Heart right ventricle (tissue), 16 donors: ENCODE measurements at places on chromosomes 5 and 9. TPM values are rescaled to one million over a fixed set of nuclear protein-coding genes. Genes with fewer than 3 reads are reported as not detected.
A peak's percentile ranks its signal among the peaks of the same experiment; 100 is the strongest.

- H3K27ac ChIP-seq, result no peak overlapping the region
- H3K27me3 ChIP-seq, result no peaks in the 10 kb centered on the region
- H3K4me3 ChIP-seq, result no peak overlapping the region
- no peaks in the 10 kb centered on the region for H3K36me3 ChIP-seq
These were observed 659.2 kb downstream of the MTRR start for GRCh38 chr5:8528106-8528505.

The ELAVL2 gene
- total RNA-seq, result not detected

DNA sequence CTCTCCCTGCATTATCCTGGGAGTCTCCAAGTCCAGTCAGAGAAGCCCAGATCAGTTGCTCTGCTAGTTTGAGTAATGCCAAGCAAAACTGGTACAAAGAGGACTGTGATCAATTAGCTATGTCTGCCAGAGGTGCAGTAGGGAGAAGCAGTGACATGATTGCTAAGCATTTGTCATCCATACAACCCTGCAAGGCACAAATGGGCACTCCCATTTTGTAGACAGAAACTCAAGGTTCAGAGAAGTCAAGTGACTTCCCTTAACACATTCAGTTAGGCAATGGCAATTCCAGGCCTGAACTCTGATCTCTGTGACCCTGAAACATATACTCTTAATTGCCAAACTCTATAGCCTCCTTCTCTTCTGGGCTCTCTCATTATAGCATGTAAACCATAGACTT lies 34.0 kb downstream of the NDST1 start:
- no peak overlapping the region for H3K4me3 ChIP-seq
- H3K27ac ChIP-seq, result peak overlapping the region; percentile 81
- DNase-seq, result no peak
- no peaks in the 10 kb centered on the region for H3K27me3 ChIP-seq
- H3K36me3 ChIP-seq, result peaks cover 97% of the 10 kb centered on the region

GRCh38 chr9:110126986-110127864 lies 80.7 kb downstream of the C9orf152 start:
- H3K36me3 ChIP-seq, result no peaks in the 10 kb centered on the region
- H3K27me3 ChIP-seq, result no peaks in the 10 kb centered on the region
- H3K4me3 ChIP-seq, result peak overlapping the region; percentile 42
- peak overlapping the region; percentile 85 for H3K27ac ChIP-seq
- peak; percentile 76 for DNase-seq

GRCh38 chr5:157303667-157304327 lies 37.9 kb downstream of the CYFIP2 start:
- no peak overlapping the region for H3K4me3 ChIP-seq
- no peak overlapping the region for H3K27ac ChIP-seq
- H3K36me3 ChIP-seq, result peaks cover 10% of the 10 kb centered on the region
- no peaks in the 10 kb centered on the region for H3K4me1 ChIP-seq
- no peaks in the 10 kb centered on the region for H3K27me3 ChIP-seq
- peak; percentile 33 for DNase-seq
